Endothelial cell of umbilical vein (primary cell): ENCODE measurements at places on chromosomes 5 and 9.

- no peaks in the 10 kb centered on the region for H3K36me3 ChIP-seq
- no peak overlapping the region for H3K4me3 ChIP-seq
- H3K27me3 ChIP-seq: peaks cover 18% of the 10 kb centered on the region
- no peak overlapping the region for H3K27ac ChIP-seq
Measured at GRCh38 chr9:97560154-97560553, 58.7 kb downstream of the TMOD1 start.

DNA sequence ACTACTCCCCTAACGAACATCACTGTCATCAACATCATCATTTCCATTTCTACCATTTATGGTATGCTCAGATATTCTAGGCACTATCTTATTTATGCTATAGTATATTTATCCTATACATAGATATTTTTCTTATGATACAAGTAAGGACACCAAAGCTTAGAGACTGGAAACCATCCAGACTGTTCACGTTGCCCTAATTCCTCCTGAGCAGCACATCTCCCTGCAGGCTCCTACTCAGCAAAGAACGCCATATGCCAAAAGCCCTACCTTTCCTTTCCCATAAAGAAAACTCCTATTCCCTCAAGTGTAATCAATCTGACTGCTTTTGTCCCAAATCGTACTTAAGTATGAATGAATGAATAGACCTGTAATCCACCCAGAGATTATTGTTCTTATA lies 247.0 kb downstream of the PRELID2 start:
- H3K27ac ChIP-seq: no peak overlapping the region
- no peak overlapping the region for H3K4me3 ChIP-seq
- no peaks in the 10 kb centered on the region for H3K36me3 ChIP-seq

DNA sequence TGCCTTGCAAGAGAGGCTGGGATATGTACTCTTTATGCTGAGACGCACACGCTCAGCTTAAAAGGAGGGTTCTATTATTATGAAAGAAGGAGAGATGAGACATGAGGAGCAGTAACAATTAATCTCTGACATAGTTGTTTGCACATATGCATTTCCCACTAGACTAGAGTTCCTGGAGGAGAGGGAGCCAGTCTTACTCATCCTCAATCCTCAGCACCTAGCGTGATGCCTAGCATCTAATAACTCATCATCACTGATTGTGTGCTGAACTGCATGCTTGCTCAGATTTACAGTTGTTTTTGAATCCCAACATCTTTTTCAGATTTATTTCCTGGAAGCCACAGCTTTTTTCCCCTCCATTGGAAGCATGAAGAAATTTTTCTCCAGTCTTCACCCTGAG lies 35.5 kb downstream of the GCNT4 start:
- no peaks in the 10 kb centered on the region for H3K36me3 ChIP-seq
- no peaks in the 10 kb centered on the region for H3K27me3 ChIP-seq
- no peak overlapping the region for H3K4me3 ChIP-seq
- DNase-seq: no peak

DNA sequence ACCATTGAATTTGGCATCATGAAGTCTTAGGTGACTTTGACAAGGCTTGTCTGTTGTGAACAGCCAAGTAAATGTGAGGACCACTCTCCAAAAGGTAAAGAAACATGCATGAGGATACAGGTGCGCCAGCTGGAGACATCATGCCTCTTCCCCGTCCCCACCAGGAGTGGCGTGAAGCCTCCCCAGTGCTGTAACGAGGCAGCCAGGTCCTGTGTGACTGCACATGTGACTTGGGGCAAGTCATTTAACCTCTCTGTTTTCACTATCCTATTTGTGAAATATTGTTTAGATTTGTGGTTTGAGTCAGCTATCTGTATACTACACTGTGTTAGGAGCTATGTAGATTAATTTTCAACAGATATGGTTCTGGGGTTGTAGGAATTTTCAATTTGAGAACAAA lies 65.0 kb downstream of the DOCK8 start:
- H3K27me3 ChIP-seq: no peaks in the 10 kb centered on the region
- no peak overlapping the region for H3K27ac ChIP-seq
- no peak overlapping the region for H3K4me3 ChIP-seq
- H3K4me1 ChIP-seq: no peaks in the 10 kb centered on the region

- DNase-seq: no peak
- H3K27ac ChIP-seq: no peak overlapping the region
- peaks cover 2% of the 10 kb centered on the region for H3K4me1 ChIP-seq
- H3K4me3 ChIP-seq: no peak overlapping the region
- H3K27me3 ChIP-seq: peaks cover 9% of the 10 kb centered on the region
Measured at GRCh38 chr9:130143958-130144366, 28.2 kb upstream of the NCS1 start.
